ENCODE measurements at places on chromosomes 2 and 18.

- no peak for DNase-seq
Measured at GRCh38 chr2:23118313-23118712, 266.7 kb upstream of the KLHL29 start.

DNA sequence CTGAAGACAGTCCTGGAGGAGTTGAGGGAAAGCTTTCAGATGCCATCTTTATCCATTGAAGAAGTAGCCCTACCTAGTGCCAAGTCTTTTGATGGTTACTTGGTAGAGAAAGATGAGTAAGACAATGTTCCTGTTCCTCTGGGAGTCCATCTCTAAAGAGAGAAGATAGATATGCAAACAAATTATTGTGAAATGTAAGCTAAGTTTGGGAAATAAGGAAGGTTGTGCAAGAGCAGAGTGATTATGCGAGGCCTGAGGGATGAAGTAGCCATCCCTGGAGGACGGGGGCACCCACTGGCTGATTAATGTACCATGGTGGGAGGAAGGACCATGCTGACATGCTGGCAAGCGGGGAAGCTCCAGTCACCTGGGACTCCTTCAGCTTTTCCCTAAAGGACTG is 994 bp upstream of the DTNA start:
- DNase-seq, result no peak

DNA sequence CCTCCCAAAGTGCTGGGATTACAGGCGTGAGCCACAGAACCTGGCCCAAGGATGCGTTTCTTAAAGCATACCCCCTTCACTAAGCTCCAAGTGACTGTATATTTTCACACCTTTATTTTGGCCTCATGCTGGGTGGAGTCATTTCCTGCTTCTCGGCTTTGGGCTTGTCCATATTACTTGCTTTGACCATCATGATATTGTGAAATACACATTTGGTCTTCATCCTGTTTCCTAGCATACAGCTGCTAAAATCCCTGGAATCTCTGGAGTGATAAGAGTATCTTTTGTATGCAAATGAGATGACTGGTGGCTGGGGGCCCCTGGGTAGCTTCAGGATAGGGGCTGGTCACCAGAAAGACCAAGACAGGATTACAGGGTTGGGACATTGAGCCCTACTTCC is 17.6 kb upstream of the COLEC12 start:
- DNase-seq, result no peak

DNA sequence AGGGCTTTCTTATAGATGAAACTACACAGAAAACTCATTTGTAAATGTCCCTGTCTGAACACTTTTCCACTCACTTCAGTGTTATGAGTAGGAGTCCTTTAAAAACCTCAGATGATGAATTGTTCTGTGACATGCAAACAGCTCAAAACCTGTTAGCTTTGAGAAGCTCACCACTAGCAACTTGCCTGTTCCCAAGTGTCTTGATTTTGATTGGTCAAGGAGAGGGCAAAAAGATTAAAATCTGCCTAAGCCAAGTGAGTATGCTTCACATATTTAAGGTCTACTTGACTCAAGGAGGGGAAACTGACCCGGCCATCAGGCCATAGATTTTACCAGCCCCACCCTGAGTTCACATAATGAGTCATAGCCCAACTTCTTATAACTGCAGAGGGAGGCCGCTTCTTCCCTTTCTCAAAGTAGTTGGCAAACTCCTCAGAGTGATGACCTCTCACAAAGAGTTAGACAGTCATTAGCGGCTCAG is 45.2 kb upstream of the MEIS1 start:
- no peak for DNase-seq

DNA sequence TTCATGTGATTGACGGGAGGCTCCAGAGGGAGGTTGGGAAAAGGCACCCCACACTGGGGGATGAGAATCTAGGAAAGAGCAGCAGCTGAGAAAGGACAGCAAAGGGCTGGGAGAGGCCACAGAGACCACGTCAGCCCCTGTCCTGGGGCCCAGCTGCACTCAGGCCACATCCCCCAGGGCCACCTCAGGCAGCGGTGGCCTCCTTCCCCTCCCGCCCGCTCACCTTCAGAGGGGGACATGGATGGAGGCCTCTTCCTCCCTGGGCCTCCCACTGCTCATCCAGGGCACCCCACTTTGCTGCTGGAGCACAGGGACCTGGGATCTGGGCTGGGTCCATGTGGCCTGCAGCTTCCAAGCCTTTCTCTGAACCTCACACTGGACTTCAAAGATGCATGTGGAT is 199.8 kb upstream of the HDAC4 start:
- DNase-seq, result no peak

- DNase-seq, result no peak
Measured at GRCh38 chr2:48270209-48270608, 259.7 kb upstream of the STON1 start.

- DNase-seq, result no peak
Measured at GRCh38 chr2:144146076-144146475, 373.8 kb downstream of the ZEB2 start.

DNA sequence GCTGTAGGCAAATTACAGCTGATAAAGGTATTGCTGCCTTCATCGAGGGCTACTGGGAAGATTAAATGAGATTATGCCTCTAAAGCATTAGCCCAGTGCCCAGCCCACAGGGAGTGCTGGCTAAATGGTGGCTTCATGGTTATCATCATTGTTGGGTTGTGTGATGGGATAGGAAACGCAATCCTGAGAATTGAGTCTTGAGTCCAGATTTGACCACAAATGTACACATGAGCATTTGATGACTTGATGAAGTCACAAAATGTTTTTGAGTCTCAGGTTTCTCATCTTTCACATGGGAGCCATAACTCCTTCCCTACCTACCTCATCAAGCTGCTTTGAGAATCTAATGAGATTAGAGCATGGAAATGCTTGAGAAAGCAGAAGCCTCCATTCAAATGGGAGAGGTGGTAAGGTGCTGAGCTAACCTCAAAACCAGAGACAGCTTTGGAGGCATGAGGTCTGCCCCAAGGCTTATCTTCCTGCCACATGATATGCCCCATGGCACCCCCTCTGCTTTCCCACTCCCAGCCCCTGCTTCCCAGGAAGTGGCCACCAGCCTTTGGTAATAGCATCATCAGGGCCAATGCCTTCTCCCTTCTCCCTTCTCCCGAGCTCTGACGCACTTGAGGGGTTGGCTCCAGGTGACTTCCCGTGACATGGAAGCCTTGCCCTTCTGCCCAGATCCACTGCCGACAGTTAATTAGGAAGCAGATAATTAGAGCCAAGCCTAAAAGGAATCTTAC is 149.4 kb upstream of the EPAS1 start:
- no peak for DNase-seq

- no peak for DNase-seq
Measured at GRCh38 chr2:154532763-154533162, 165.7 kb upstream of the KCNJ3 start.

DNA sequence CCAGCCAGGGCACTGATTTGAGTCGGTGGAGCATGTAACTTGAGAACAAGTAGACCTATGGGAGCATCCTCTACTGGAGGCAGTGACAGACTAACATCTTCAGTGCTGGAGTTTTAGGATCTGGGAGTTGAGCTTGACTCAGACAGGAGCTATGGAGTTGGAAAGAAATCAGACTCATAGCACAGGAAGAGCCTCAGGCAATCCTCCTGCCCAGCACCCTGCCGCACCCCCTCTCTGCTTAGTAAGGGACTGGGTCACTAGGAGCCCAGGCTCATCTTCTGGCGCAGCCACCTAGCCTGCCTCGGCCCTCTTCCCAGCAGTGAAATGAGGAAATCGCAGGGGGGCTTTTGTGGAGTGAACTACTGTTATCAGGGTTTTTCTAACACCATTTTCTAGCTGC is 3.6 kb downstream of the ARID5A start:
- DNase-seq, result no peak

- DNase-seq, result no peak
Measured at GRCh38 chr2:150978053-150978452, 283.6 kb downstream of the RBM43 start.

DNA sequence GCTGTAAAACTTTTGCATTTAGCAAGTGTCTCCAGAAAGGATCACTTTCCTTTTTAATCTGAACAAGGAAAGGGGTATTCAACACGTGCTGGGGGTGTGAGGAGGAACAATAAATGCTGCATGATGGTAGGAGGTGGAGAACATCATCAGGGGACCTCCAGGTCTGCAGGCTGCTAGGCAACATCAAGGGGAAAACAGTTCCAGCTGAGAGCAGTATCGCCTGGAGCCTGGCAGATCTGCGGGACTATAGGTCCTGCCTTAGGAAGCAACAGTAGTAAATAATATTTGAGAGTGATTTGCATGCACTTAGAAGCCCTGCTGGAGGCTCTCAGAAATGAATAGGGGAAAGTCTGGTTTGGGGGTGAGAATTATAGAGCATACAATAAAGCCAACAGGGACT is 175.6 kb downstream of the SUCLG1 start:
- no peak for DNase-seq

GRCh38 chr2:108924580-108925251 is 64.3 kb downstream of the EDAR start:
- no peak for DNase-seq

GRCh38 chr2:37753758-37754157 is 82.3 kb upstream of the CDC42EP3 start:
- DNase-seq, result no peak

DNA sequence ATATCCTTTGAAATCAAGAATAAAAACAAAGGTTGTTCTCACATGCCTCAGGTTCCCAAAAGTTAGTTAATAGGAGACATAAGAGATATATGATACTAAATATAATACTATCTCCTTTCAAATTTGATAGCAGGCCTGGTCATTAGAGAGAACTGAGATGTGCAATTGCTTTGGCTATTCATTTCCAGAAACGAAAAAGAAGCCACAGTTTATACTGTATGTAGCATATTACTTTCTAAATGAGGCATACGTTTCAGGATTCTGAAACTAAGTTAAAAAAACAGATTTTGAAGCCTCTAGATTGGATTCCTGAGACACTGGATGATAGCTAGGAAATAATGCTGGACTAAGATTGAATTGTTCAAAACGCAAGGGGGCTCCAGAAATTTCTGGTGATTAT is 7.1 kb downstream of the PPP1R1C start:
- no peak for DNase-seq

DNA sequence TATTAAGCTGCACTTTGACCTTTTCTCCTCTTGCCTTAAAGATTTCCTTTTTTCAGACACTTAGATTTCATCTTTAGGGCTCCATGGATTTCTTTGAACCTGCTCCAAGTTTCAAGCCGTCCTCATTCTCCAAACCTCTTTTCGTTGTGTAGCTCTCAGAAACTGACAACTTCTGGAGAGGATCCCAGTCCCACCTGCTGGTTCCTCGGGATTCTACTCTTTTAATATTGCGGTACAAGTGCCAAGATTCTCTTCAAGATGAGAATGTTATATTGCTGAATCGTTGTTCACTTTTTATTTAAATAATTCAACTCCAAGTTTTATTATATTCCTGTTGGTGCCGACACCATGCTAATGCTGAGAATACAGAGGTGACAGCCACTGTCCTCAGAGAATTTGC is 141.1 kb downstream of the CDH20 start:
- DNase-seq, result no peak

- no peak for DNase-seq
Measured at GRCh38 chr2:157559890-157560289, 68.8 kb downstream of the ACVR1C start.

- no peak for DNase-seq
Measured at GRCh38 chr2:19664646-19665045, 237.1 kb downstream of the TTC32 start.

GRCh38 chr2:217652761-217653639 is 349.8 kb downstream of the TNS1 start:
- DNase-seq, result no peak

DNA sequence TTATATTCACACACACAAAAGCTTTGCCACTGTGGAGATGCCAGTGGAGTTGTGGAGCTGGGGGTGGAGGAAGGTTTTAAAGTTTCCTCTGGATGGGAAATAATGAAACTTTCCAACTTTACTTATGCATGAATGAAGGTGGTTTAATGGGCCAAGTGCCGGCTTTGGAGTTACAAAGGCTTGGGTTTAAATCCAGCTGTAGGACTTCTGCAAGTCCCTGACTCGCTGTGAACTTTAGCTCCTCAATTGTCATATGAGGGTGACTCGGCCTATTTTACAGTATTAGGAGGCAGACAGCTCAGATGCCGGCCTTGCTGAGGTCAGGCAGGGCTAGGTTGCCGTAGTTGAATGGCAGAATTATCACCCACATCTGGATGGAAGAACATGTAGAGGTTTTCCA is 415.8 kb upstream of the TRIB2 start:
- no peak for DNase-seq

- DNase-seq, result no peak
Measured at GRCh38 chr2:178819992-178820391, 12.8 kb upstream of the TTN start.

GRCh38 chr2:24359129-24360049 is 947 bp downstream of the ITSN2 start:
- peak; percentile 9 for DNase-seq

GRCh38 chr2:238564286-238564920 is 137.7 kb downstream of the ASB1 start:
- DNase-seq, result no peak

DNA sequence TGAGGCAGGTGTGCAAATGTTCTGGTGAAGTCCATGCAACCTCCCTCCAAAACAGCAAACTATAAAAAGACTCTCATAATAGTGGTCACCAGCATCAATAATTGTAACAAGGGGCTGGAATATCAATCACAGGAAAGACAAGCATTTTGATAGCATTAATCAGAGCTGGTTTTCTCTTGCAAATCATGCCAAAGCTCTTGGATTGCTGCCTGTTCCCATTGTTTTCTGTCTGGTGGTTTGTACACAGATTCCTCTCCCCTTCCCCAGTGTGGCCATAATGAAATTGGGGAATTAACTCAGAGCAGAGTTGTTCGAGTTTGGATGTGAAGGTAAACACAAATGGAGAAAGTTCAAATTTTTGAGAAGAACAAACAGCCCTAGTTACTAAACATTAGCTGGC is 134.2 kb downstream of the CDCA7 start:
- no peak for DNase-seq

- no peak for DNase-seq
Measured at GRCh38 chr2:121625953-121626352, 23.3 kb downstream of the CLASP1 start.

DNA sequence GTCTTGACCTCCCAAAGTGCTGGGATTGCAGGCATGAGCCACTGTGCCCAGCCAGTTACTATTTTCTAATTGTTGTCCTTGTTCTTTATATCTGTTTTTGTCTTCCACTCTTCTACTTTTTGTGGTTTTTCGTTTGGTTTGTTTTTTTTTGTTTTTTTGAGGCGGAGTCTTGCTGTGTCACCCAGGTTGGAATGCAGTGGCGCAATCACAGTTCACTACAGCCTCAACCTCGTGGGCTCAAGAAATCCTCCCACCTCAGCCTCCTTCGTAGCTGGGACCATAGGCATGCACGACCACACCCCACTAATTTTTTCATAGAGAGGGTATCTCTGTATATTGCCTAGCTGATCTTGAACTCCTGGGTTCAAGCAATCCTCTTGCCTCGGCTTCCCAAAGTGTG is 100.7 kb downstream of the EHBP1 start:
- DNase-seq, result no peak

- no peak for DNase-seq
Measured at GRCh38 chr2:239692362-239692851, 291.6 kb upstream of the HDAC4 start.

GRCh38 chr2:222238072-222238471 is 60.7 kb downstream of the PAX3 start:
- DNase-seq, result no peak

GRCh38 chr2:121282800-121283385 is 2.1 kb downstream of the TFCP2L1 start:
- DNase-seq, result no peak

Measured in stimulated activated CD8-positive, alpha-beta memory T cell treated with anti-CD3 and anti-CD28 coated beads, Interleukin-7, amount 100 ng/mL, for 48 hours (primary cell).